Astrocyte of the hippocampus (primary cell): ENCODE measurements at places on chromosomes 16 and 17.
A peak's percentile ranks its signal among the peaks of the same experiment; 100 is the strongest.

GRCh38 chr17:31559584-31560501 is 168.4 kb downstream of the RAB11FIP4 start:
- DNase-seq: peak; percentile 60

DNA sequence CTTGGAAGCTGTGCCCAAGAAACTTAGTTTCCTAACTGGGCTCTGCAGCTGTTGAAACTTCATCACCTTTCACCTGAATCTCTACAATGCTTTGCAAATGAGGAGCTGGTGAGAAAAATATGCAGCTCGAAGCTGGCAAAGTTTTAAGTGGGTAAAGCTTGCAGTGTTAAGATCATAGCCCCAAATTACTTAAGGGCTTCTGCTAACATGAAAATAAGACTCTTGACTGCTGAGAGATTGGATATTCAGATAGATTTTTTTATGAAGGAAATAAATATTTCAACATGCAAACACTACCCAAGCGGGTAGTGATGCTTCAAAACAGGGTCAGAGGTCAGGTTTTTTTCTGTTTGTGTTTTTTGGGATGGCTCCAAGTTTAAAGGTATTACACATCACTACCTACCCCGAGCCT is 278.7 kb downstream of the FTO start:
- no peak for DNase-seq

- DNase-seq: peak; percentile 86
Measured at GRCh38 chr17:46940692-46941404, 17.9 kb downstream of the GOSR2 start.

DNA sequence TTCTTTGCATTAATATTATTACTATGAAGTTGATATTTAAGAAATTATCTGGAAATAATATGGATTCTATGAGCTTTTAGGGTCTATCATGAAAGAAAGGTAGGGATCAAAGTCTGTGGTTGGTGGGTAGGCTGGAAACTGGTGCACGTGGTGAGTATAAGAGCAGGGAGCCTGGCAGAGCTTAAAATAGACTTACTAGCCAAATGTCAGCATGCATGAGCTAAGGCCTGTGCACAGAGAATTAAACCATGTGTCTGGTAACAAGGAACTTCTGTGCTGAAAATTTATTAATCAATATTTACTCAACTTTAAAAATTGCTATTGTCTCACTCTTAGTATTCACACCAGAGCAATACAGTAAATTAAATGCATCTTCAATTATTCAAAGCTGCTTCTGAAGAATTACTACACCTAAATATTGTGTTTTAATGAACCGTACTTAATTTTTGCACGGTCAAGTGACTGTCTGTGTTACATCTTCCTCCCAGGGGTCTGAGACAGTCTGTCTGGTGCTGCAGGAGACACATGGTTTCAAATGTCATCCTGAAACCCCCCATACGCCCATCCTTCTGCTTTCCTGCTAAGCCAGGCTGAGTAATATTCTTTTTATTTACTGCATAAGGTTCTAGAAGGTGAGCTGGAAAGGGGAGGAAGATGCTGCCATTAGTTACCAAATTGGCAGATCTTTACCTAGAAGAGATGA is 161.0 kb upstream of the NLRP1 start:
- no peak for DNase-seq
